Fibroblast of skin of abdomen (primary cell): ENCODE measurements at places on chromosomes 5 and 9.

DNA sequence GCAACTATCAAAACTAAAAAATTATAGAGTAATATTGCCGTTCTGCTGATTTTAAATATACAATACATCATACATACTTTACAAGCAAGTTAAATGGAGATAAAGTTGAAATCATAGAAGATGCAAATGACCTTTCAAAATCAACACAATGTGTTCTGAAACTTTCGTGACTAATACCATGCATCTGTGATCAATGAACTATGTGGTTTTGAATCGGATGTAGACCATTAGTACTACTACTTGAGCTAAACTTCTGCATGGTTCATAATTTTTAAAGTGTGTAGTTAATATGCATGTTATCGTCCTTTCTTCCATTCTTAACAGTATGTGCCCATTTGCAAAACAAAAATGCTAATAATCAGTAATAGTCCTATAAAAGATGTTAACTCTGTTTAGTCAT is 11.3 kb upstream of the PHF2 start:
- DNase-seq, result no peak

DNA sequence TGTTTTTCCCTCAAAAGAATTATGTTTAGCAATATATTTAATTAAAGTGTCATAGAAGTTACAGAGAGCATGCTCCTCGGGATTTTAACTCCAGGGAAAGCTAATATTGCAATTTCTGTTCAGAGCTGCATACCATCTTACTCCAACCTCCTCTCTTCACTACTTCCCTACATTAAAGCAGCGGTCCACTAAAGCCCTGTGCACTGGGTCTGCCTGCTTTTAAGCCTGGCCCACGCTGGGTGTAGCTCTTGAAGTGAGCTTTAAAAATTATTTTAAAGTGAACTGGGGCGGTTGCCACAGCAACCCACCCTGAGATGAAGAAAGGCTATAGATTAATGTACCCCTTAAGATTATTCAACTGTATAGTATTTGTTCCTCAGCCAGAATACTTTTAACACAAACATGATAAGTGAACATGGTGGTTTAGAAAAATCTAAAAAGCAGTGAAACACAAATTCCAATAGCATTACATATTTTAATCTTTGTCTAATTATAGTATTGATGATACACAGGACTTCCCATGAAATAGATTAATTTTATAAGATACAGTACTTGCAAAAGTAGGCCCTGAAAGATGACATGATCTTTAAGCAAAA is 3.9 kb upstream of the MEF2C start:
- peak; percentile 44 for DNase-seq

GRCh38 chr5:154498994-154499393 is 21.0 kb upstream of the HAND1 start:
- DNase-seq, result no peak

- DNase-seq, result no peak
Measured at GRCh38 chr5:8033261-8033660, 164.3 kb downstream of the MTRR start.

DNA sequence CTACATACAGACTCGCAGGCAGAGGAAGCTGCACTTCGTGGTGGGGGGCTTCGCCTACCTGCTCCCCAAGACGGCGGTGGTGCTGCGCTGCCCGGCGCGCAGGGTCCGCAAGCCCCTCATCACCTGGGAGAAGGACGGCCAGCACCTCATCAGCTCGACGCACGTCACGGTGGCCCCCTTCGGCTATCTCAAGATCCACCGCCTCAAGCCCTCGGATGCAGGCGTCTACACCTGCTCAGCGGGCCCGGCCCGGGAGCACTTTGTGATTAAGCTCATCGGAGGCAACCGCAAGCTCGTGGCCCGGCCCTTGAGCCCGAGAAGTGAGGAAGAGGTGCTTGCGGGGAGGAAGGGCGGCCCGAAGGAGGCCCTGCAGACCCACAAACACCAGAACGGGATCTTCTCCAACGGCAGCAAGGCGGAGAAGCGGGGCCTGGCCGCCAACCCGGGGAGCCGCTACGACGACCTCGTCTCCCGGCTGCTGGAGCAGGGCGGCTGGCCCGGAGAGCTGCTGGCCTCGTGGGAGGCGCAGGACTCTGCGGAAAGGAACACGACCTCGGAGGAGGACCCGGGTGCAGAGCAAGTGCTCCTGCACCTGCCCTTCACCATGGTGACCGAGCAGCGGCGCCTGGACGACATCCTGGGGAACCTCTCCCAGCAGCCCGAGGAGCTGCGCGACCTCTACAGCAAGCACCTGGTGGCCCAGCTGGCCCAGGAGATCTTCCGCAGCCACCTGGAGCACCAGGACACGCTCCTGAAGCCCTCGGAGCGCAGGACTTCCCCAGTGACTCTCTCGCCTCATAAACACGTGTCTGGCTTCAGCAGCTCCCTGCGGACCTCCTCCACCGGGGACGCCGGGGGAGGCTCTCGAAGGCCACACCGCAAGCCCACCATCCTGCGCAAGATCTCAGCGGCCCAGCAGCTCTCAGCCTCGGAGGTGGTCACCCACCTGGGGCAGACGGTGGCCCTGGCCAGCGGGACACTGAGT is 255.9 kb downstream of the SAXO1 start:
- DNase-seq, result no peak

DNA sequence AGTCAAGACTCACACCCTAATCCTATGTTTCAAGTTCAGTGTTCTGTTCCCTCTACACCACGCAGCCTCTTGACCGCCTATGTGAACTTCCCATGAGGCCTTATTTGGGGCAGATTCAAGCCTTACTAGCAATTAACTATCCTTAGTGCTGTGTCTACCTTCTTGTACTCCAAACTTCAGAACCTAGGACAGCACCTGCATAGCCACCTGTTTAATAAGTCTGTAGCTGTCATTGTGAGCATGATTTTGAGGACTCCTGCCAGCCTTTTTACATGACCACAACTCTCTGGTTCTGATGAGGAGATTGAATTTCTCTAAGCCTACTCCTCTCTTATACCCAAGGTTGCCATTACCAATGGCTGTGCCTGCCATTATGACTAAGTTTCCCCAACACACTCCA is 50.8 kb upstream of the PCSK1 start:
- DNase-seq, result peak; percentile 45

GRCh38 chr5:168156170-168156569 is 135.3 kb upstream of the WWC1 start:
- DNase-seq, result no peak

DNA sequence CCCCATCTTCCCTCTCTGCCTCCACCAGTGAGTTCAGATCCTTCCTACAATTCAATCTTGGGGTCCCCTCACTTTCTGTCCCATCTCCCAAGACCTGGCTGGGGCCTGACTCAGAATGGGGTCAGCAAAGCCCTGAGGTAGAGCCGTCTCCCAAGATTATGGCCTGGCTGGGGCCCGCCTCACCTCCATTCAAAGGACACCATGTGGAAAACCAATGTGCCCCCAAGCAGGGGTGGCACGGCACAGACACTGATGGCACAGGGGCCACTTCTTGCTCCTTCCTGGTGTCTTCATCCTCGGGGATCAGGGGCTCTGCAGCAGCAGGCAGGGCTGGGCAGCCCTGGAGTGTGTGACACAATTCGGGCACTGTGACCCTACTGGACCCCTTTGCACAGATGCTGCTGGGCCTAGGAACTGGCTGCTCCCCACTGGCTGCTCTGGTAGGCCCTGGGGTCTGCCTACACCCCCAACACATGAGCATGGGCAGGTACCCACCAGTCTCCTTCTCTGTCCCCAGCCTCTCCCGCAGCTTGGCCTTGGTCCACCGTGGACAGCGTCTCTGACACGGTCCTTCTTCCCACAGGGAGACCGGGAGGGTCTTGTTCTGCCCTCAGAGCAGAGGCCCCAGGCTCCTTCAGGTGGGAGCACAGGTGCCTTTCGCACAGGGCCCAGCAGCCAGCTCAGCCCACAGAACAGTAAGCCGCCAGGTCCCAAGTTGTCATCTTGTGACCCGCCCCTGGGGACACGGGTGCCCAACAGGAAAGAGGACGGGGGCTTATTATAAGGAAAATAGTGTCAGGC is 89.5 kb downstream of the ADAMTS2 start:
- DNase-seq, result no peak

DNA sequence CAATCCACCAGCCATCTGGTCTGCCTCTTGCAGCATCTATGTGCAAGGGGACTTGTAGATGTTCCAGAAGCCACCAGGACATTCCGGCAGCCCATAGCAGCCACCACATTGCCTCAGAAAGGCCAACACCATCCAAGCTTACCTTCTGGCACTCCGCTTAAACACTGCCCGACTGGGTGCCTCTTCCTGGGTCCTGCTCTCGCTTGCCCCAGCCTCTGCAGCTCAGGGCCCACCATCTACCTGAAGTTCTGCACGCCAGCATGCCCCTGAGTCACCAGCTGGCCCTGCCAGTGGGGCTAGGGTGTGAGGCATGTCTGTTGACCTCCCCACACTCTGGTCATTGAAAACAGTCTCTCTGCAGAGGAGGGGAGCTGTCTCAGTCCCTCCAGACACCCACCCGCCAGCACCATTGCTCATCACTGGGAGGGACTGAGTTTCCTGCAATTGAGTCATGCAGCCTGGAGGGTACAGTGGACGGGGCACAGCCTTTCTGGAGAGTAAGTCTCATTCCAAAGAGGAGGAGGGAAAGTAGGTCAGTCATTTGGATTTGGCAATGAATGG is 16.9 kb upstream of the COL5A1 start:
- peak; percentile 94 for DNase-seq

DNA sequence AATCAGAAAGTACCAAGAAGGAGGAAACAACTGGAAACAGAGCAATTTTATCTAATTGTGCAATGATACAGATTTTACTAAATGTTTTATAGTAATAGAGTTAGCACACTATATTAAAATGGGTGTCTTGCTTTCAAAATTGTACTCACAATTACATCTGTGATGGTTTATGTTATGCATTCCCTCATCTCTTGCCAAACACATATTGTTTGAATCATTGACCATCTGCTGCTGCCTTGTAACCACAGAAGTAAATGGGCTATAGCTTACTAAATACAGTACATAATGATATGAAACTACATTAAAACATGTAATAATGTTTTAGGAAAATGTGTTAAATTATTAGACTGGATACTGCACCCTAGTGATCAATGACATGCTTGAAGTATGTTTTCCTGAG is 158.1 kb downstream of the SLC25A46 start:
- peak; percentile 76 for DNase-seq

GRCh38 chr9:122051351-122052321 is 41.5 kb downstream of the TTLL11 start:
- peak; percentile 83 for DNase-seq

- DNase-seq, result no peak
Measured at GRCh38 chr5:15338546-15338945, 161.4 kb upstream of the FBXL7 start.

- no peak for DNase-seq
Measured at GRCh38 chr9:126508171-126508591, 105.5 kb upstream of the LMX1B start.

DNA sequence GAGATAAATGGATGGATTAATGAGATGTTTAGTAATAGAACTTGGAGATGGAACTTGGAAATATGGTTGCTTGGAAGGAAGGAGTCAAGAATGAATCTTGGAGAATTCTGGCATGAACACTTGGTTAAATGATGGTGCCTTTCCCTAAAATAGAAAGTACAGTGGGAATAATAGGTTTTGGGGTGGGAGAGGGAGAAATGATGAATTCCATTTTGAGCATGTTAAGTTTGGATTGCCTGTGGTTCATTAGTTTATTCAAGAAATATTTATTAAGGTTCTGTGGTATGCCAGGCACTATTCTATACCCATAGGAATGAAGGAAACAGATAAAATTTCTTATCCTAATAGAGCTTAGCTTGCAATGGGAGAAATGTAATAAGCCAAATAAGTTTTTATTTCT is 58.4 kb downstream of the PBX3 start:
- DNase-seq, result peak; percentile 18

DNA sequence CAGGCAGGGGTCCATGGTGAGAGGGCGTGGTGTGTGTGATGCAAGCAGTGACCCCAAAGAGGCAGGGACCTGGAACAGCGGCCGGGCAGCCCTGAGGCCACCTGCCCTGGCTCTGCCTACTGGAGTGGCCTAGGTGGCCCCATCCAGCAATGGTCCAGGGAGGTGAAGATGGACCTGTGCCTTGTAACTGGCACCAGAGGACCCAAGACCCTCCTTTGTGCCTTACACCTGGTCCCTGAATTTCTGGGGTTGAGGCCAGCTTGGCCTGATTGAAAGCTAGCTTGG is 42.7 kb downstream of the PTGES start:
- DNase-seq, result no peak

GRCh38 chr5:1558944-1559343 is 35.2 kb upstream of the LPCAT1 start:
- DNase-seq, result no peak

GRCh38 chr9:34647651-34648050 is 1.2 kb downstream of the GALT start:
- no peak for DNase-seq

- peak; percentile 96 for DNase-seq
Measured at GRCh38 chr5:137487600-137487999, 11.5 kb downstream of the SPOCK1 start.

- DNase-seq, result no peak
Measured at GRCh38 chr5:154683101-154683880, 71.9 kb upstream of the LARP1 start.

DNA sequence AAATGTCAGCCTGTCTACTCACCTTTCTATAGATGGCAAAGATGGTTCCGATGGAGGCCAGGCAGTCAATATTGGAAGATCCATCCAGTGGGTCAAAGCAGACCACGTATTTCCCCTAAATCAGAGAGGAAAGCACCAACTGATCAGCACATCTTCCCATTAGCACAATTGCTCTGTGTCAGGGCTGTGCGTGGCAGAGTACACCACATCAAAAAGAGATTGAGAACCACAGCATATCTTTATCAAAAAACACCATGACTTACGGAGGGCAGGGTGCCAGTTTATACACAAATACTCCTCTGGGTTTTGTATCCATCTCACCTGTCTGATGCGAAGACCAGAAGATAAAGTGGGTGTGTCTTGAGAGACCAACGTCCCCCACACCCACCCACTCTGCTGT is 9.1 kb downstream of the FBP2 start:
- DNase-seq, result no peak

GRCh38 chr5:94498199-94498598 is 120.2 kb downstream of the KIAA0825 start:
- DNase-seq, result no peak

- peak; percentile 13 for DNase-seq
Measured at GRCh38 chr5:74579215-74579614, 61.3 kb downstream of the ENC1 start.

GRCh38 chr5:82174128-82174918 is 103.8 kb downstream of the RPS23 start:
- peak; percentile 40 for DNase-seq

GRCh38 chr5:176559683-176560082 is 10.5 kb downstream of the CDHR2 start:
- DNase-seq, result no peak

- DNase-seq, result peak; percentile 85
Measured at GRCh38 chr9:113808391-113809358, 67.4 kb upstream of the ZNF618 start.

GRCh38 chr9:86735772-86736458 is 211.4 kb downstream of the GAS1 start:
- DNase-seq, result no peak

- DNase-seq, result no peak
Measured at GRCh38 chr5:90571147-90571773, 12.7 kb downstream of the ADGRV1 start.

- DNase-seq, result no peak
Measured at GRCh38 chr5:35869685-35870277, 13.1 kb downstream of the IL7R start.

GRCh38 chr9:108642871-108643270 is 212.9 kb downstream of the ACTL7B start:
- no peak for DNase-seq

- no peak for DNase-seq
Measured at GRCh38 chr5:84354101-84354500, 30.6 kb downstream of the EDIL3 start.
